Right lobe of liver (tissue), 6 donors: ENCODE measurements at places on chromosomes 2 and 18. TPM values are rescaled to one million over a fixed set of nuclear protein-coding genes. Genes with fewer than 3 reads are reported as not detected.

The GALNT3 gene
- total RNA-seq = 0.31 TPM

The GALR1 gene
- total RNA-seq = 0.05 TPM

The TMEM169 gene
- total RNA-seq = 0.70 TPM

The AGPS gene
- total RNA-seq = 31.8 TPM

The APLF gene
- 1.3 TPM for total RNA-seq

The ARID5A gene
- total RNA-seq = 15.3 TPM

The C1GALT1C1L gene
- not detected for total RNA-seq

DNA sequence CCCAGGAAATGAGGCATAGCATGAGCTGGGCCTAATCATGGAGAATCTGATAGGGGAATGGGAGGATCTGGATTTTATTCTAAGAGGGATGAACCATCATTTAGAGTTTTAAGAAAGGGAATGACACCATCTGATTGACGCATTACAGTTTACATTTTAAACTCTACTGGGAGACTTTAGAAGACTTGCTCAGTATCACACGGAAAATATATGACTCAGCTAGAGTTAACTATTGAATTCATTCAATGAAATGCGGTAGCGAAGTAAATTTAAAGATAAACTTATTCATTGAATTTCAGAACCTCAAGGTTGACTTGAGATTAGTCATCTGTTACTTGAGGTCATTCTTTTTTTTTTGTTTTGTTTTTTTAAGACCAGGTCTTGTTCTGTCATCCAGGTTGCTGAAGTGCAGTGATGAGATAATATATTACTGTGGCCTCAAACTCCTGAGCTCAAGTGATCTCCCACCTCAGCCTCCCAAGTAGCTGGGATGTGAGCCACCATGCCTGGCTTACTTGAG, 25.0 kb downstream of the MC4R start:
- H3K4me1 ChIP-seq = no peaks in the 10 kb centered on the region
- no peak overlapping the region for H3K4me3 ChIP-seq
- no peak overlapping the region for H3K27ac ChIP-seq
- H3K27me3 ChIP-seq = no peaks in the 10 kb centered on the region
